GM18507 (cell line): ENCODE measurements at places on chromosomes 5 and 9.

DNA sequence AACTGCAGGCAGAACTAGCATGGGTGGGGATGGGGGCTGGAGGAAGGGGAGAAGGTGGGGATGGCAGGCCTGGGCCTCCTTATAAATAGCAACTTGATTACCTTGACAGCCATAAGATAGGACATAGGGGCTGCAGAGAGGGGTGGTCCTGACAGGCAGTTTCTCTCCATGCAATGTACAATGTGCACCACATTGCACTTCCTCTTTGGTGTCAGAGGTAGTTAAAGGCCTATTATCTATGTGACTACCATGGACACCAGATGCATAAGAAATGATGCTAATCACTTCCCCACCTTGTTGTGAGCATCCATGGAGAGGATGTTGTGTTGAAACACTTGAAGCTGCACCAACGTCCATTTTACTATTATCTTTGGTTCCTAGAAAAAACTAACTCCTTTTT, 20.2 kb upstream of the SUB1 start:
- no peak for DNase-seq

DNA sequence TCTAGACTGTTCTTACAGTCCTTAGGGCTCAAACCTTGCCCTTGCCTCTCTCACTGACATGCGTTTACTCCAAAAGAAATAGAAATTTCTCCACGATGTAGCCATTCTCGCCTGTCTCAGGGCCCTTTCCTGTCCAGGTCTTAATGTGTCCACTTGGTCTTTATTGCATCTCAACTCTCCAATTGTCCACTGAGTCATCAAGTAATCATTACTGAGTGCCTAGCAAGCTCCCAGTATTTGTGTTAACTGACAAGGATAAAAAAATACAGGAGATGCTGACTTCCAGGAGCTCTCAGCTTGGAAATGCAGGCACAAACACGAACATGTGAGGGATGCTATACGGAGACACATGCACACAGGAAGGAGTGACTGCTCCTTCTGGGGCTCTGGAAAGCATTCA, 147.3 kb downstream of the ARSB start:
- DNase-seq: no peak

DNA sequence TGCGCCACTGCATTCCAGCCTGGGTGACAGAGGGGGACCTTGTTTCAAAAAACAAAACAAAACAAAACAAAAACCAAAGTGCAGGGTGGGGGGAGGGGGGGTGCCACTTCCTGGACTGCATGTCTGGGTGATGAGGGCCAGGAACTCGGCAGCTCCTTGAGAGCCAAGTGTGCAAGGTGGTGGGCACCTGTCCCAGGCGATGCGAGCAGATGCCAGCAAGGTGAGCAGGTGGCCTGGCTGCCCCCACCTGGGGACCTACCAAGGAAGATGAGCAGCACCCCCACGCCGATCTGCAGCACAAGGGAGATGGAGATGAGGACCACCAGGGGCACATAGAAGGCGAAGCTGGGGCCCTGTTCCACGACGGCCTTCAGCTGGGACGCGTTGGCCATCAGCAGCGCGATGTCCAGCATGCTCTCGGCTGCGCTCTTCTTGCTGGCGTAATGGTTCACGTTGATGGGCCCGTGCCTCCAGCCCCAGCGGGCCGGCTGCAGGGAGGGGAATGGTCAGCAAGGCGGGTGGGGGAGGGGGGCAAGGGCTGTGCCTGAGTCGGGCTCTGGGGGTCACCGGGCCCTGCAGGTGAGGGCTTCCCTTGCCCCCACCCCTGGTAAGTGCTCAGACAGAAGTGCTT, 7.8 kb downstream of the NINJ1 start:
- DNase-seq: no peak

DNA sequence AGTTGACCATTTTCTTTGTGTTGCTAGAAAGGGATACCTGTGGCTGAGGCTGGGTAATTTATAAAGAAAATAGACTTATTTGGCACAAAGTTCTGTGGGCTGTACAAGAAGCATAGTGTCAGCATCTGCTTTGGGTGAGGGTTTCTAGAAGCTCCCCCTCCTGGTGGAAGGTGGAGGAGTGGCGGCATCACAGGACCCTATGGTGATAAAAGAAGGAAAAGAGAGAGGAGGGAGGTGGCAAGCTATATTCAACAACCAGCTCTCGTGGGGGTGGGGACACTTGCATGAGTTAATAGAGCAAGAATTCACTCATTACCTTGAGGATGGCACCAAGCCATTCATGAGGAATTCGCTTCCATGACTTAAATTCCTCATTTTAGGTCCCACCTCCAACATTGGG, 2041.4 kb upstream of the CDH9 start:
- no peak for DNase-seq

DNA sequence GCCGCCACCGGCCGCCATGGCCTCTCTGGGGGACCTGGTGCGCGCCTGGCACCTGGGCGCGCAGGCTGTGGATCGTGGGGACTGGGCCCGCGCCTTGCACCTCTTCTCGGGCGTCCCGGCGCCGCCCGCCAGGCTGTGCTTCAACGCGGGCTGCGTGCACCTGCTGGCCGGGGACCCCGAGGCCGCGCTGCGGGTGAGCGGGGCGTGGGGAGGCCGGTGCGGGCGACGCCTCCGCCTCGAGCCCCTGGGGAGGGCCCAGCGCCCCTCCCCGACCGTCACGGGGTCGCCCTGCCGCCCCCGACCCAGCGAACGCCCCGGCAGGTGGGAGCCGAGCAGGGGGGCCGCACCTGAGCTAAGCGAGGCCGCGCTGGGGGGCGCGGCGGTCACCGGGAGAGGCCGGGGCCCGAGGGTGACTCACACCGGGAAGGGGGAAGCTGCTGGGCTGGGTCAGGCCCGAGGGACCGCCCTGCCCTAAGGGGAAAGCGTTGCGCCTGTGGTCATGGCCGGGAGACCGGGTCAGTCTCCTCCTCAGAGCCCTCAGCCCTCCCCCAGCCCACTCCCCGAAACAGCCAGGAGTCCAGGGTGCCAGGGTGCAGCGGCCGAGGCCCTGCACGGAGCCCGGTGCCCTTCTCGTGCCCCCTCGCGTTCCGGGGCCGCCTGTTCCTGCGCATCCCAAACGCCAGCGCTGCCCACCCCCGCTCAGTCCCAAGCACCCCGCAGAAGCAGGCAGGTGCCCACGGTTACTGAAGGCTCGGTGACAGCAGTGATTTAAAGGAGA, 510 bp downstream of the NOXA1 start:
- DNase-seq: no peak

GRCh38 chr5:113163328-113163727, 186.7 kb downstream of the DCP2 start:
- no peak for DNase-seq

DNA sequence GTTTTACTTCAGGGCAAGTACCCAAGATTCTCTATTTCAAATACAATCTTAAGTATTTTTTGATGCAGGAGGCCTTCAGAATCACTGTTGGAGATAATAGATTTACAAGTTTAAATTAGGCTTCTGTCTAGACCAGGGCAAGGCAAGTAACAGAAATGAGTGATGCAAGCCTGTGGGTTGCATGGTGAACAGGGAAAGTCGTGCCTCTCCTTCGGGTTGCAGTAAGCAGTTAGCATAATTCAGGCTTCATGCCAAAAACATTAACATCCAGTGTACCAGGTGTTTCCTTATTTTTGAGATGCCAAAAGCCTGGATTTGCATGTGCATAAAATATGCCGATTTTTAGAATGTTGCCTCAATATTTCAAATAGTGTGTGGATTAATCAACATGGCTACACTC, 369.0 kb downstream of the CAAP1 start:
- no peak for DNase-seq

GRCh38 chr5:850511-851006, at the start of gene ZDHHC11:
Gene ZDHHC11 (minus strand): TSS chr5:850986. CDS start chr5:850602, 384 bp downstream.
- DNase-seq: no peak

DNA sequence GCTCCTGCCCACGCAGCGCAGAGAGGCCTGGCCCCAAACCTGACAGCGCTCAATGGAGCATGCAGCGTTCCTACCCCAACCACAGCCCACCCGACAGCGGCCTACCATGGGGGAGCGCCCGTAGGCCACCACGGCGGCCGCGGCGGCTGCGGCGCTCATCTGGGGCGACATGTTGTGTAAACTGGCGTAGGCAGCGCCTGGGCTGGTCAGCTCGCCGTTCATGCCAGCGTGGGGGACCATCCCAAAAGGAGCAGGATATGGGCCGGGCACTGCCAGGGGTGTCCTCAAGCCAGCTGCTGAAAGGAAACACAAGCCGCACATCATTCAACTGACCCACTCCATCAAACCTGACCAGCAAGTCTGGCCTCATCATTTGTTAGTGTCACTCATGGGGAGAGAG, 77.7 kb downstream of the TLE1 start:
- no peak for DNase-seq

GRCh38 chr5:164742025-164742424, 1236.6 kb downstream of the MAT2B start:
- no peak for DNase-seq

DNA sequence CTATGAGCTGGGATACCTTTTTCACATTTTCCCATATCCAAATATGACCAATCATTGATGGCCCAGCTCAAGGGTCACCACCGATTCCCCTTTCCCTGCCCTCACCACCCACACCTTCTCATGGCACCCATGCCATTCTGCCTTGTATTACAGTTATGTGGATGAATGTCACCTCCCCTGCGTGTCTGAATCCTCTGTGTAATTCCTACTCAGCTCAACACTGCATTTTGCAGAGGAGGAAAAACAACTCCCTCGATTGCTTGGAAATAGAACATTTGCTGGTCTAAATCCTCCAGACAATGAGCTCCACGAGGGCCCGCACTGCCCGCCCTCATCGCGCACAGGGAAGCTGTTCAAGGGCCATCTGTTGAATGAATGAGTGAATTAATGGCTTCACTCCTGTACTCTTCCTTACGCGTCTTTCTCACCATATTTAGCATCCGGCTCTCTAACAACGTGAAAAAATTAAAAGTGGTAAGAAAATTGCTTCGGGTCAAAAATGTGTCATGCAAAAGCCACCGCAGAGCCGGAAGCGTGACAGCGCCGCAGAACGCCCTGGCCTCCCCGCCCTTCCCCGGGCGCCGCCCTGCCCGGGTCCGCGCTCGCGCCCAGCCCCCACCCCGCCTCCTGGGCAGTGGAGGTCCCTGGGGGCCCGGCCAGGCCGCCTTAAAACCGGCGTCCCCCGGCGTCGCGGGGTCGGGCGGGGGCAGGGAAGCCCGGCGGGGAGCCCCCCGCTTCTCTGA, 704 bp downstream of the SUSD1 start:
- peak; percentile 79 for DNase-seq

- DNase-seq: no peak
Observed at GRCh38 chr5:147613359-147613758, 103.5 kb upstream of the DPYSL3 start.

- no peak for DNase-seq
Observed at GRCh38 chr5:16552666-16553343, 64.0 kb downstream of the RETREG1 start.

GRCh38 chr5:75190227-75190626, 46.5 kb downstream of the ANKRD31 start:
- DNase-seq: no peak

DNA sequence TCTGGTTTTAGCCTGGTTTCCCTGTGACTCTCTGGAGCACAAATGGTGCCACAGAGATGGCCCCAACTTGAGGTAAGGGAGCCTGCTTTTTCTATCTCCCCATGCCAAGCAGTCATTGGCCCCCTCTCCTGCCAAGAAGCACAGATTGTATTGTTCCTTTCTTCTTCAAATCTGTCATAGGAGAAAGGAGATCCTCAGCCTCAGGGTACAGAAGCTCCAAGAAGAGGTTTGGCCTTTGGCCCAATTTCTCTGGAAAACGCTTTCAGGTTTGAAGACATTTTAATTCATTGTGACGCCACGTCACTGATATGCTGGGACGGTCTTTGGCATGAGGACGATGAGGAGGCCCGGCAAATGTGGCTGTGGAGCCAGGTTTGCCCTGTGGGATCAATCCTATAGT, 29.2 kb upstream of the PANK3 start:
- no peak for DNase-seq

GRCh38 chr9:135864447-135865049, 42.8 kb downstream of the CAMSAP1 start:
- DNase-seq: peak; percentile 44

- no peak for DNase-seq
Observed at GRCh38 chr5:168218746-168219145, 72.7 kb upstream of the WWC1 start.

GRCh38 chr5:172005708-172006320, 624 bp downstream of the FBXW11 start:
- no peak for DNase-seq

DNA sequence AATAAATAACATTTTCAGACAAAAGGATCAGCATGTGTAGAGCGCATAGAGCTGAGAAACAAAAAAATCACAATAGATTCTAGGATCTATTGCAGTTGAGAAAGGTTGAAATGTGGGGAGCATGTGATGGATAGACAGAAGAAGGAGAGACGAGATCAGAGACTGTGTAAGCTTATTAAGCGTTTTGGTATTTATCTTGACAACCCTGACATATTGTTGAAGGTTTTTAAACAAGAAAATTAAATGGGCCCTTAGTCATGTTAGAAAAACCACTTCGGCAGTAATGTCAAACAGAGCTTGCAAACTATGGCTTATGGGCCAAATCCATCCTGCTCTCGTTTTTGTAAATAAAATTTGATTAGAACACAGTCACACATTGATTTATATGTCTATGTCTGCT, 200.5 kb upstream of the KLF4 start:
- no peak for DNase-seq

GRCh38 chr5:73280821-73281746, 108.1 kb downstream of the TMEM174 start:
- DNase-seq: no peak

DNA sequence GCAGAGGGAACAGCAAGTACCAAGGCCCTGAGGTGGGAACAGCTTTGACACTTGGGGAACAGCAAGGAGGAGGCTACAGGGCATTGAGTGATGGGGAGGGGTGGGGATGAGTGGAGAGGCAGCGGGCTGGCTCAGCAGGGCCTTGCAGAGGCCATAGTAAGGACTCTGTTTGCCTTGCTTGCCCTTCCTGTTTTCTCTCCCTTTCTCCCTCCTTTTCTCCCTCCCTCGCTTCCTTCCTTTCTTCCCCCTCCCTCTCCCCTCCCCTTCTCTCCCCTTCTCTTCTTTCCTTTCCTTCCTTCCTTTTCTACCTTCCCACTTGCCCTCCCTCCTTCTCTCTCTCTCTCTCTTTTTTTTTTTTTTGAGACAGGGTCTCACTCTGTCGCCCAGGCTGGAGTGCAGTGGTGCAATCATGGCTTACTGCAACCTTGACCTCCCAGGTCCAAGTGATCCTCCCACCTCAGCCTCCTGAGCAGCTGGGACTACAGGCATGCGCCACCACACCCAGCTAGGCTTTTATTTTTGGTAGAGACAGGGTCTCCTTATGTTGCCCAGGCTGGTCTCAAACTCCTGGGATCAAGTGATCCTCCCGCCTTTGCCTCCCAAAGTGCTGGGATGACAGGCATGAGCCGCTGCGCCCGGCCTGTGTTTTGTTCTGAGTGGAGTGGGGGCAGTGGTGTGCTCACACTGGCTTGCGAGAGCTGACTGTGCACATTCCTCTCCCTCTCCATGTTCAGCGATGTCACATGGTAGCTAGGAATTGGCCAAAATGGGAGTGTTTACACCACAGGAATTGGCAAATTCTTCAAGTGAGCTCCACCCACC, 17.1 kb downstream of the IER5L start:
- no peak for DNase-seq

DNA sequence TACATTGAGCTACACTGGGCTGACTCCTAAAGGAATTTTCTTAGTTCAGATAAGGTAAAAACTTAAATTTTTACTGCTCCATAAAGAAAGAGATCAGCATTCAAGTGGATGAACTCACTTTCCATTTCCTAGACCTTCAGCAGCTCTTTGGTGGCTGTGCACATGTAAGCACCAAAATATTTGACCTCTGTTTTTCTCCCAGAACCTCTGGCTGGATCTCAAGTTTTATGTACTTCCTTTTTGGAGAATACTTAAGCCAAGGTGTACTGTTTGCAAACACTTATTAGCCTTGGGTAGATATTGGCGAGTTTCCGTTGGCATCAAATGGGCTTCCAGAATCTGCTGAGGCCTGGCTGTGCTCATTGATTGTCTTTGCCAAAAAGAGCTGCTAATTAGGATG, 10.3 kb downstream of the TNC start:
- no peak for DNase-seq
